GM04503 (cell line): ENCODE measurements at places on chromosomes 6 and 20.

DNA sequence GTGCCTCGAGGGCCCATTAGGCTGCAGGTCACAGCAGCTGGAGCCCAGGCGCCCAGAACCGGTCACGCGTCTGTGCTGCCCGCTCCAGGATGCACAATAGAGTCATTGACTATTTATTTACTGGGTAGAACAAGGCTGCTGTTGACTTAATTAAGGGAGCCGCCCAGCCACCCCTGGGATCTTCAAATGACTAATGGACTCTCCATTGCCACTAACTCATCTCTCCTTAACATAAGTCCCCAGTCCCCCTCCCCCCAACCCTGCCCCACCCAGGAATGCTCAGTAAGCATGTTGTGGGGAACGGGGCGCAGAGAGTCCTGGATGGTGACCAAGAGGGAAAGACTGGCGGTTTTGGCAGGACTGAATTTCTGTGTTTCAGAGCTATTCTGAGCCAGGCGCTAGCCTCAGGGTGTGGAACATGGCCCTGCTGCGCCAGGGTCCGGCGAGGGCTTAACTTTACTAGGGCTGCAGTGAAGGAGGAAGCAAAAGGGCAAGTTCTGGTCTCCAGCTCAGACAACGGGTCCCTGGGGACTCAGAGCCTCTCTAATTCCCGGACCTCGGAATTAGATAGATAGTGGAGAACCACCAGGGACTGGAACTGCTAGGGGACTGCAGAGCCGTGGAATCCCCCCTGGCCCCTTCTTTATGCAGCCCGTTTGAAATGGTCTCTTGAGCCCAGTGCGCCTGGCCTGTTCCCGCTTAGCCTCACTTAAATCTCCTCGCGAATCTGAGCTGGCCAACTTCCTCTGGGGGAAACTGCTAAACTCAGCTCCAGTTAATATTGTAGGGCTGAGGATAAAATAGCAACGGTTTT, 1.5 kb upstream of the GRIK2 start:
- DNase-seq = no peak

- no peak for DNase-seq
Measured at GRCh38 chr6:133809406-133809805, 79.5 kb upstream of the TCF21 start.

DNA sequence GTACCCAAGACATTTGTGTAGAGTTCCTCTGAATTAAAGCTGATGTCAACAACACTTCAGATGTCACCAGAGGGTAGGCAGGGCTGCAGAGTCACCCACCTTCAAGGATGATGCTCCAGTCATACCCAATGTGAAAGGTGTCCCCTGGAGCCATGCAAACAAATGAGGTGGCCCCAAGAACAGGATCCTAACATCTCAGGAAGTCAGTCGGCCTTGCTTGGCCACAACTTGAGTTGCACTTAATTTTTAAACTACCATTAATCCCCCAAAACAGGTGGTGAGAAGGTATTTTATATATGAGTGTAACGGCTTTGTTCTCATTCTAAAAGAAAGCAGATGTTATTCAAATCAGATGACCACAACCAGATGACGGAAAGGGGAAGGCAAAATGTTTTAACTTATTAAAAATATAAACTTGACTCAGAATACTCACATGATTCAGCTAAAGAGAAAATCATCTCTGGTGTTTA, 21.1 kb upstream of the SERPINB1 start:
- no peak for DNase-seq

- no peak for DNase-seq
Measured at GRCh38 chr6:14709066-14709670, 536.7 kb upstream of the JARID2 start.

DNA sequence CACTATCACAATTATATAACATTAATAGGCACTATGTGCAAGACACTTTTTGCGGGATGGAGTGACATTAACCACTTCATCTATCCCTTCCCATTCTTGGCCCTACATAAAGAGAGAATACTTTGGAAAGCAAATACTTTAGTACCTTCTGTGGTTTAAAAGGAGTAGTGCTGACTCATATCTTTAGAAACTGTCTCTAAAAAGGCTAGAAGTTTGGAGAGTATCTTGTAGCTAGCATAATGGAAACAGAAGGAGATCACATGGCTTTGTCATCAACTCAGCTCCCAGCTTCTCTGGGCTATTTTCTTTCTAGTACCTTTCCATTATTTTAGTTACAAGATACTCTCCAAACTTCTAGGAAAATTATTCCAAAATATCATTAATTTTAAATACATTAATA, 157.5 kb downstream of the ADGRG6 start:
- DNase-seq = peak; percentile 11

DNA sequence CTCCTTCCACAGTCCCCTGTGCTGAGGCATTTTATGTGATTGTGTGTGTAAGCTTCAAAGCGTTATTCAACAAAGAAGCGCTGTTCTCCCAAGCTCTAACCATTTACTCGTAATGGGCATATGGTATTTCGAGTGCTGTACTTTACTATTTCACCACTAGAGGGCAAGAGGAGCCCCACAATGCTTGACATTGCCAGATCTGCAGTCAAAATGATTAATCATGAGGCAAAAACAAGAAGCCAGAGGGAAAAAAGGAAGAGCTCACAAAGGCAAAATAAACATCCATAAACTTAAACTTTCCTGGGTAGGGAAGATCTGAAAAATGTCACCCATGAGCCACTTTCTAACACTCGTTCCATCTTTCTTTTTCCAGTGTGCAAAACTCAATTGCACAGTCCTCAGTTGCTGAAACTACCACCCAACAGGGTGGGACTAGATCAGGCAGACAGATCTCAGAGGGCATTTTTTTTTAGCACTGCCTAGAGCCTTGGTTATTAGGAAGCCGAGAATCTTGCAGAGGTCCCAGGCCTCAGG, 215.0 kb upstream of the PLCB4 start:
- DNase-seq = peak; percentile 51

DNA sequence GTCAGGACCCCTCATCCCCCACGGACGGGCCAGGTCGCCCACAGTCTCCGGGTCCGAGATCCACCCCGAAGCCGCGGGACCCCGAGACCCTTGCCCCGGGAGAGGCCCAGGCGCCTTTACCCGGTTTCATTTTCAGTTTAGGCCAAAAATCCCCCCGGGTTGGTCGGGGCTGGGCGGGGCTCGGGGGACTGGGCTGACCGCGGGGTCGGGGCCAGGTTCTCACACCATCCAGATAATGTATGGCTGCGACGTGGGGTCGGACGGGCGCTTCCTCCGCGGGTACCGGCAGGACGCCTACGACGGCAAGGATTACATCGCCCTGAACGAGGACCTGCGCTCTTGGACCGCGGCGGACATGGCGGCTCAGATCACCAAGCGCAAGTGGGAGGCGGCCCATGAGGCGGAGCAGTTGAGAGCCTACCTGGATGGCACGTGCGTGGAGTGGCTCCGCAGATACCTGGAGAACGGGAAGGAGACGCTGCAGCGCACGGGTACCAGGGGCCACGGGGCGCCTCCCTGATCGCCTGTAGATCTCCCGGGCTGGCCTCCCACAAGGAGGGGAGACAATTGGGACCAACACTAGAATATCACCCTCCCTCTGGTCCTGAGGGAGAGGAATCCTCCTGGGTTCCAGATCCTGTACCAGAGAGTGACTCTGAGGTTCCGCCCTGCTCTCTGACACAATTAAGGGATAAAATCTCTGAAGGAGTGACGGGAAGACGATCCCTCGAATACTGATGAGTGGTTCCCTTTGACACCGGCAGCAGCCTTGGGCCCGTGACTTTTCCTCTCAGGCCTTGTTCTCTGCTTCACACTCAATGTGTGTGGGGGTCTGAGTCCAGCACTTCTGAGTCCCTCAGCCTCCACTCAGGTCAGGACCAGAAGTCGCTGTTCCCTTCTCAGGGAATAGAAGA, 978 bp downstream of the HLA-A start:
- no peak for DNase-seq

DNA sequence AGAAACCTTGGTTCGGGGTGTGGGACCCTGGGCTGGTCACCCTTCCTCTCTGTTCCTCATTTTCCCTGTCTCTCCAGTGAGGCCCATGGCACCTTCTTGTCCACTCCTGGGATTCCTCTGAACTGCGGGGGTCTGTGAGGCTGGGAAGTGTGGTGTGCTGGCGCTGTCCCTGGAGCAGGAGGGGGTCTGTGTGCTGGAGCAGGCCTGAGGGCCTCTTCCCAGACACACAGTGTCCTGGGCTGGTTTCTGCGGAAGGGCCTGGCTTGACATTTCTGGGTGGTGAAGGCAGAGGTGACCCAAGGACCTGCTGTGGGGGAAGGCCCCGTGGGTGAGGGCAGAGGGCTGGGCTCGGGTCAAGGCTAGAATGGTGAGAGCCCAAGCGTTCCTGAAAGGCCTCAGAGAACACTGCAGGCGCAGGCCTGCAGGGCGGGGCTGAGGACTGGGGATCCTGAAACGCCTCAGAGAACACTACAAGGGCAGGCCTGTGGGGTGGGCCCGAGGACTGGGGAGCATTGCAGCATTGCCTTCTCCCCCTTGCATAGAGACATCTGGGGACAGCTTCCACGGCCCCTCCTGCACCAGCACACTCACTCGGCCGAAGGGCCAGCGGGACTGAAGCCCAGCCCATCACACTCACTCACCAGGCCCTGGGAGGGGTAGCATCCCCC, 10.6 kb upstream of the BAK1 start:
- no peak for DNase-seq

GRCh38 chr6:127586372-127586771, 9.4 kb downstream of the C6orf58 start:
- no peak for DNase-seq

DNA sequence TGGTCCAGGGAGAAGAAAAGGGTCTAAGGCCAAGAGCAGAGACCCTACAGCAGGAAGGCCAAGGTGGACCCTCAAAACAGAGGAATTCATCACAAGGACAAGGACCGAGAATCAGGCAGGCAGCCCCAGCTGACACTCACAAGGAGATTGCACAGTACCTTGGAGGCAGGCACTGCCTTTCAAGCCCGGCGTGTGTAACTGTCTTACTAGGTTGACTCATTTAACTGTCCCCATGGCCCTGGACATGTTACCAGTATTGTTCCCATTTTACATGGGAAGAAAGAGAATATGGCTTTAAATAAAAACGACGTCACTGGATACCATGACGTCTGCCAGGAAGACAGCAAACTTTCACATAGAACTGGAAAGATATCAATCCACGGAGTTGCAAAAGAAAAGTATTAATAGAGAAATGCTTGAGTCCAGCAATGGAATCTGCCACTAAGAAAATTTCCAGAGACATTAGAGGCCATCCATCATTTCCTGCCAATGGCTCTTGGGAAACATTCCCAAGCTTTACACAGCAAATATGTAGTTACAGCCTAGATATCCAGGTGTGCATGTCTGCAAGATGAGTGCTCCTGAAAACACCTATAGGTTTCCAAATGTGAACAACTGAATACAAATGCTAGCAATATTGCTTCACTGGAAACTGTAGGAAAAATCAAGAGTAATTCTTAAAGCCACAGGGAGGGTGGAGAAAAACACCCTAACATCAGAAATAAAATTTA, 111.5 kb upstream of the RPS6KA2 start:
- no peak for DNase-seq

- no peak for DNase-seq
Measured at GRCh38 chr6:38170666-38171355, 351.3 kb downstream of the ZFAND3 start.

DNA sequence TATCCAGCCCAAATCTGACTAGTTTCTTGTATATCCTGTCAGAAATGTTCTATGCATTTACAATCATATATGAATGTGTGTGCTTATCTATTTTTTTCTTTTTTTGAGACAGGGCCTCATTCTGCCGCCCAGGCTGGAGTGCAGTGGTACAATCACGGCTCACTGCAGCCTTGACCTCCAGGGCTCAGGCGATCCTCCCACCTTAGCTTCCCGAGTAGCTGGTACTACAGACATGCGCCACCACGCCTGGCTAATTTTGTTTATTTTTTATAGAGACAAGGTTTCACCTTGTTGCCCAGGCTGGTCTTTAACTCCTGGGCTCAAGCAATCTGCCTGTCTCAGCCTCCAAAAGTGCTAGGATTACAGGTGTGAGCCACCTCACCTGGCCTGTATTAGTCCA, 3.0 kb upstream of the RAB44 start:
- no peak for DNase-seq

DNA sequence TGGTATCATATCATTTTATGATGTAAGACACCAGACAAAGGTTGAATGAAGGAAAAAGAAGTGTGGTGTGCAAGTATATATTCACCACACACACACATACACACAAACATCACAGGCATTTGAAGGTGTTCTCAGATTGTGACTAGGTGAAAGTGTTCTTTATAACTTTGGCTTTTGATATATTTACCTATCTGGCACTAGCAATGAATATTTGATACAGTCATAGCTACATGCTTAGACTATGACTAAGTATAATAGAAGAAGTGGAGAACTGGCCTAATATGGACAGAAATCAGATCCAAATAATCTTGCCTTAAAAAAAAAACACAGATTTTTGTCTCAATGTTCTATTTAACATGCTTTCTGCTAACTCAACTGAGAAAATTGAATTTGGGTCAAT, 809.9 kb downstream of the KIF16B start:
- DNase-seq = no peak

GRCh38 chr20:5313916-5314315, 2.8 kb downstream of the PROKR2 start:
- DNase-seq = no peak

GRCh38 chr6:102204351-102204750, 810.8 kb downstream of the GRIK2 start:
- no peak for DNase-seq

GRCh38 chr20:8368670-8369069, 236.6 kb downstream of the PLCB1 start:
- DNase-seq = no peak

DNA sequence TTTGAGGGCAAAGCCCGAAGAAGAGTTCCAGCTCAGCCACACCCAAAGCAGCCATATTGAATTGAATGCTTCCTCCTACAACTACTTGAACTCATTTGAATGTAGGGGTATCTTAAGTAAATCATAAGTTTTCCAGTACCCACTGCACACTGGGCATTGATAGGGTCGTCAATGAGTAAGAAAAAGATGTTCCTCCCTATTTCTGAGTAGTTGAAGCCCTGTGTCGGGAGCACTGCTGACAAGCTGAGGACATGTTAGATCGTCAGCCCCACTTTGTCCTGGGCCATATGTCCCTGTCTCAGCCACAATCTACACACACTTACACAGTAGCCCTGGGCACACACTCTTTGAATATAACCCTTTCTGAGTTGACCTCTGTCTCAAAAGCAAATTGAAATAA, 105.7 kb downstream of the ARHGAP18 start:
- no peak for DNase-seq

DNA sequence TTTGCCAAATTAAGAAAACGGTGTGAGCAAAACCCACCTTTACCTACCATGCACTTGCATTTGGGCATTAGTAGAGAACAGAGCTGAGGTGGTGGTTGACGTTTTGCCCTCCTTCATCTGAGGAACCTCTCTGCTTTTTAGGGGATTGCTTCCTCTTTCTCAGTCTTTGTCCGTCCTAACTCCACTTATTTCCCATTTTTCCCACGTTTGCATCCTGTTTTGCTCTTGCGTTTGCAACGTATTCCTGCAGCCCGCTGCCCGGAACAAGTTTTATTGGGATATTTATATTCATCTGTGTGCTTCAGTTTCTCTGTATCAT, 374 bp upstream of the SERINC1 start:
- DNase-seq = no peak

GRCh38 chr6:36126553-36127458, 3.5 kb upstream of the MAPK13 start:
- DNase-seq = no peak
